Lung (tissue), 17 donors: ENCODE measurements at places on chromosomes 2 and 18. TPM values are rescaled to one million over a fixed set of nuclear protein-coding genes. Genes with fewer than 3 reads are reported as not detected.
A peak's percentile ranks its signal among the peaks of the same experiment; 100 is the strongest.

- DNase-seq, result no peak
Measured at GRCh38 chr2:225573603-225574002, 174.1 kb downstream of the NYAP2 start.

- DNase-seq, result no peak
Measured at GRCh38 chr2:109466674-109467575, 146.8 kb downstream of the SEPTIN10 start.

DNA sequence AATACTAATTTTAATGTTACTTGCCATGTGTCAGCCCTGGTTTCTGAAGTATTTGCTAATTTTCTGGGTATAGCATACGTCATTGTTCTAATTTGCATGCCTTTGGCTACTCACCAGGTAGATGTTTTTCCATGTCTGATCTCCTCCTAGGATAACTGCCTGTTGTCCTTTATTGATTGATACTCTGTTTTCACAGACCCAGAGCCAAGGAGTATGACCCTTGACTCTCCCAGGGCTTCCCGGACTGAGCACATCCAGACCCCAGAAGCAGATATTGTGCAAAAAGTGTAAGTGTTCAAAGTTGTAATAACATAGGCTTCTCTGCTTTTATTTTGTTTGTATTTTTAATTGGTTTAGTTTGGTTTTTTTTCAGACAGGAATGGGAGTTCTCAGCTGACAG lies 53.8 kb downstream of the SUMO1 start:
- no peak for DNase-seq

GRCh38 chr2:2653231-2653630 lies 322.2 kb upstream of the MYT1L start:
- DNase-seq, result no peak

DNA sequence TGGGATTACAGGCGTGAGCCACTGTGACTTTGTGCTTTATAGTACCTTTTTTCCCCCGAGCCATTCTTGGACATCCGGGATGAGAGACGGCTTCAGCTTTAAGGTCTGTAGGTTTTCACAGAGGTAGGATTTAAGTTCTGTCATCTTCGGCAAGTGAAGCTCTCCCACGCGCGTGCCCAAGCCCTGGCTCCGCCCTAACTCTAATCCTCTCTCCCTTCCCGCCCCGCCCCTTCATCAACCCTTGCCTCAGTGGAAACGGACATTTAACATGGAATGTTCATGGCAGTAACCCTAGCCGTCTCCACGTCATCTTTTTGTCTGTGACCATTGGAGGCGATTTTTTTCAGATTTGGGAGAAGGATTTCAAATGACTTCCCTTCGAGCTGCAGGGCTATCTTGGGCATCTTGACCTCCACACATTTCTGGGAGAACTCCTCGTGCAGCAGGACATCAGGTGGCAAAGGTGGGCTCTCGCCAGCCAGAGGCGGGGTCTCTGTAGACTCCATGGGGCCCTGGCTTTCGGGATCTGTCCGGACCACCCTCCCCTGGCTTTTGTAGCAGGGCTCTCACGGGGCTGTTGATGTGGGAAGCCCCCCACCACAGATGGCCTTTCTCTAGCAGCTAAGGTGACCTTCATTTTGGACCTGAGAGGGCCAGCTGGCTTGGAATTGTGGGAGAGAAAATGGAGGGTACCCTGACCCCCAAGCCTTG lies 6.8 kb downstream of the COLEC11 start:
- DNase-seq, result no peak

DNA sequence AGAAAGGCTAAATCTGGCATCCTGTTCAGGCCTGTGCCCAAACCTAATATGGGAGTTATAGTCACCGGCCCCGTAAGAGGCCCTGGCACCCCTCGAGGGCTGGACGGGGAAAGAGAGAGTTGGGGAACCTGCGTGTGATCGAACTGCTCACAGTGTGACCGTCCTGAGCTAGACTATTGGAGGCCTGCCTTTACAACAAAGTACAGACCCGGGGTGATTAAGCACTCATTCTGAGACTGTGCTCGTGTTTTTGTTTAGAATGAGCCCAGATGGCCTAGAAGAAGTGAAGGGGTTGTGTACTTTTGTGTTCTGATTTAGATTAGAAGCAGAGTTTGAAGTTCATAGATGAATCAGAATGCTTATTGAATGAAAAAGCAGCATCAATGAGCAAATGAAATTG lies 115.3 kb downstream of the ACOXL start:
- no peak for DNase-seq

GRCh38 chr2:105609746-105610402 lies 134.8 kb upstream of the NCK2 start:
- DNase-seq, result peak; percentile 73

- DNase-seq, result peak; percentile 88
Measured at GRCh38 chr2:207143215-207144172, 22.3 kb downstream of the KLF7 start.

GRCh38 chr18:12391487-12392165 lies 14.6 kb upstream of the AFG3L2 start:
- peak; percentile 70 for DNase-seq

DNA sequence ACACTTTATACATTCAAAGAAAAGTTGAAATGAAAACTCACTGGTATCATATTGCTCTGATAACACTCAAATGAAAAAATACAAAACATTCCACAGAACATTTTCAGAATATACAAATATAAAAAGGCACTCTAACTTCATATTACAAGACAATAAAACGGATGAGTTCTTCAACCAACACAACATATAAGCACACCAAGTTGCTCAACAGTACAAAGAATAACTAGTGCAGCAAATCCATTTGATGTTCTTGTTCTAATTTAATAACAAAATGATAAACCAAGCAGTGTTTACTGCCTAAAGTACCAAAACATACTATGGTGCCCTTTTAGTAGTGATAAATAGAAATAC lies 60.8 kb upstream of the PGAP1 start:
- peak; percentile 73 for DNase-seq

The SIX2 gene
- polyA plus RNA-seq, result 0.83 TPM

The PLEK gene
- polyA plus RNA-seq, result 181 TPM

The OSR1 gene
- polyA plus RNA-seq, result 23.3 TPM

The CTNNA2 gene
- polyA plus RNA-seq, result not detected

The CDK15 gene
- polyA plus RNA-seq, result 0.07 TPM
